ENCODE measurements at places on chromosomes 1 and 21.

DNA sequence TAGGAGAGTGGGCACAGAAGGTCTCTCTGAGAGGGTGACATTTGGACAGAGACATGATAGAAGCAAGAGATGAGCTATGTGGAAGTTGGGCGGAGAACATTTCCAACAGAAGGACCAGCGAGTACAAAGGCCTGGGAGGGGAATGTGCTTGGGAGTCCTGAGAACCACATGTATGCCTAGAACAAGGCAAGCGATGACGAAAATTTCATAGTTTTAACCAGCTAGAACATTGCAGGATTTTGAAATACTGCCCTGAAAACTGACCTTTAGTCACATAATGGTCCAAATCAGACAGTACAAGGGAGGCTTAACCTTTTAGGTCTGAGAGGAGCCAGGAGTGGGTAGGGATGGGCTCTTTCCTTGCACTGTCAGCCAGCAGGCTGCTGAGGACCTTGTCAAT lies 68.0 kb downstream of the MRPS6 start:
- no peak for DNase-seq

GRCh38 chr1:151061704-151062103 lies 1.5 kb downstream of the MLLT11 start:
- no peak for DNase-seq

- no peak for DNase-seq
These were observed 17.4 kb downstream of the ACTRT2 start for GRCh38 chr1:3038571-3039181.

DNA sequence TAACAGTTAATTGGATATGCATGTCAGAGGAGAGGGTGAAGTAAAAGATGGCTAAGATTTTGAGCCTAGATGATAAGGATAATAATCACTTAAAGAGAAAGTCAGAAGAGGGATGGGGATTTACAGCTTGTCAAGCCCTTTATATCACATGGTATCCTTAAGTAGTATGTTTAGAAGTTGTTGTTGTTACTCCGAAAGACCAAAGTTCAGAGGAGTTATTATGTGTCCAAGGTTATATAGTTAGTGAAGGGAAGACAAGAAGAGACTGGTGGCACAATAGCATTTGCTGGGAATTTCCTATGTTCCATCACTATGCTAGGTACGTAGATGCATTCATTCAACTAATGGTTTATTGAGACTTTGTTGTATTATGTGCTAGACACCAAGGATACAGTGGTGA lies 30.8 kb upstream of the AGO1 start:
- no peak for DNase-seq

GRCh38 chr1:87004857-87005256 lies 90.4 kb downstream of the HS2ST1 start:
- DNase-seq, result no peak

- DNase-seq, result no peak
These were observed 12.9 kb downstream of the EPHX1 start for GRCh38 chr1:225822655-225823403.

GRCh38 chr1:13682444-13682843 lies 17.5 kb upstream of the PRDM2 start:
- DNase-seq, result no peak

DNA sequence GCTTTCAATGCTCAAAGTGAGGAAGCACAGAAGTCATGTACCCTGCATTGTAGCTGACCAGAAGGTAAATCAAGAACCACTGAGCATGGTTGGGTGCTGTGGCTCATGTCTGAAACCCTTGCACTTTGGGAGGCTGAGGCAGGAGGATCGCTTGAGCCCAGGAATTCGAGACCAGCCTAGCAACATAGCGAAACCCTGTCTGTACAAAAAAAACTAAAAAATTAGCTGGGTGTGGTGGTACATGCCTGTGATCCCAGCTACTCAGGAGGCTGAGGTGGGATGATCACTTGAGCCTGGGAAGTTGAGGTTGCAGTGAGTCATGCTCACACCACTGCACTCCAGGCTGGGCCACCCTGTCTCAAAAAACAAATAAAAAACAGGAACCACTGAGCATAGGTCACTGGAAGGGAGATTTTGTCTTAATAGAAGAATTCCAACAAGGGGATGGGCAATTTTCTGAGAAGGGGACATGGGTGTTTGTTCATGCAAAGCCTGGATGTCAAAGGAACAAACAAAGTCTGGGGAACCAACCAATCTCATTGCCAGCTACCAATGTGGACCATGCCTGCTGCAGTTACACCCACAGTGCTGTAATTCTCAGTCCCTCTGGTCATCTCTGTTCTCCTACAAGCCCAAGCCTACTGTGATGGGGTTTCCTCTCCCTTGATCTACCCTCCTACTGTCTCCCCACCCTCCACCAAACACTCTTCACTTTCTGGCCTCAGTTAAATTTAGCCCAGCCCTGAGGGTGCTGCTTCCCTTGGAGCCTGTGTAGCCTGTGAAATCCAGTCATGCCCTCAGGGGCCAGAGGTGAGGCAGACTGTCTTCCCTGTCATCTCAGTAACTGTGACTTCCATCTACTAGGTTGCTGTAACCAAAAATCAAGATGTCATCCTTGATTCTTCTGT lies 47.9 kb downstream of the ELF3 start:
- no peak for DNase-seq

DNA sequence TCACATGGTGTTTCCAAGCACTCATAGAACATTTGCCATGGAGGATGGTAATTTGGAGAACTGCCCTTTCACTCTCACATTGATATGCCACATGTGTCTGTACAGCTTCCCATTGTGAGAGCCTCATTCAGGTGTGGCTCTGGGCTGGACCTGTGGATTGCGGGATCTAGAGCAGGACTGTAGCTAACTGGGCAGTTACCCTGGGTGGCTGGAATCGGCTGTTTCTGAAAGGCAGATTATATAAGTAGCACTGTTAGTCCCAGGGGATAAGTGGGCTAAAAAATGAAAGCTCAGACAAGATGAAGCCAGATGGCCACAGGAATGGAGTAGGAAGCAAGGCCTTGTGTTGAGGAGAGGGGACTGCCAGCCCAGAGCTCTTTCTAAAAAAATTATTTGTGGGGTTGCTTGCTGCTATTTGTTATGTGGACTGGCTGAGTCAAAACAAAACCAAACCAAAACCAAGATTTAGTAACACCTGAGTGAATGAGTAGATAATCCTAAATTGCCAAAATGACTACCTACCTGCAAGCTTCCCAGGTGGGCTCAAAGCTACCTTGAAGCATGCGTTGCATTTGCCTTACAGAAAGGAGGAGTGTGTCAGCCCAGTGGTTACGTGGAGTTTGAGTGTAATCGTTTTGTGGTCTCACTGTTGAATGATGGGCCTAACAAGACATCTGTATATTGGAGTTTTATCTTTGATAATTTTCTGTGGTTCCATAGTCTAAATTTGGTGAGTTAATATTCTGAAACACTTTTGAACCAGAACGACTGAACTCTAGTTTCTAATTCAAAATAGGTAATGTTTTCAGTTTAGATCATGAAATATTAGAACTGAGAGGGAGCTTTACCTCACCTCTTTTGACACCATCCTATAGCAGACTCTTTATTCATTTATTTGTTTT lies 58.0 kb downstream of the SDCCAG8 start:
- DNase-seq, result no peak

- DNase-seq, result no peak
These were observed 194.1 kb downstream of the ROR1 start for GRCh38 chr1:63967901-63968300.

DNA sequence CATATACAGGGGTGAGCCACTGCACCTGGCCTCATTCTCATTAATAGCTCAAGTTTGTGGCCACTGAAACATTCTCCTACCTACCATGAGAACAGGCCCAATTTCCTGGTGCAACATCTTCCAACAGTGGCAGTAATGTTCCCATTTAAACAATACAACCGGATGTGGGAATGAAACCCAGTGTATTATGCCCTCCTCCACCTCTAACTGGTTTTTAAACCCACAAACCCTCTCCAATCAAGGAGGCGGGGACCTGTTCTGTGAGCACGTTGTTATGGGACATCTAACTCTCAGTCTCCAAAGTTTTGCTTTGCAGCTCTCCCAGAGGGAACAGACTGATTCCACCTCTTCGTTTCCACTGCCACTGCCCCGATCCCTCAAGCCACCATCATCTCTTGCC lies 2.6 kb downstream of the CTNNBIP1 start:
- no peak for DNase-seq

DNA sequence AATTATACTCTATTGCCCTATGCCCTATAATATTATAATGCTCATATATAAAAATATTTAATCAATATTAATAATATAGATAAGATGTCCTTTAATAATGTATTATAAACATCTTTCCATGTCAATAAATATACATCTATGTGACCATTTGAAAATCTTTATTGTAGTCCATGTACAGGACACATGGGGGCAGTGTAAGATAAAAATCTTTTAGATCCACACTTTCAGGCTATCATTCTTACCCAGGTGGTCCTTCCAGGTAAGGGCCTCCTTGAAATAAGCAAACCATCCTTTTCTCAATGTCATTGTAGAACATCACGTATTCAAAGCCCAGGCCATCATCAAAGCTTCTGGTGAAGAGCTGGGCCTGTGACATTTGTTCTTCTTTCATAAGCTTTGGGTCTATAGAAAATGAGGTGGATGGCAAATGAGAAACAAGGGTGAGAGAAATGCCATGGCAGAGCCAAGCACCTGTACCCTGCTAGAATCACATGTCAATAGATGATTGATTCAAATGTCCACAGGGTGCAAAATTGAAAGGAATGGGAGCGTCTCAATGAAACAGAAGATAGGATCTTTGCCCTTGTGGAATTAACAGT lies 20.2 kb downstream of the THEM4 start:
- no peak for DNase-seq

- no peak for DNase-seq
These were observed 85.7 kb upstream of the COL11A1 start for GRCh38 chr1:103194060-103194459.

DNA sequence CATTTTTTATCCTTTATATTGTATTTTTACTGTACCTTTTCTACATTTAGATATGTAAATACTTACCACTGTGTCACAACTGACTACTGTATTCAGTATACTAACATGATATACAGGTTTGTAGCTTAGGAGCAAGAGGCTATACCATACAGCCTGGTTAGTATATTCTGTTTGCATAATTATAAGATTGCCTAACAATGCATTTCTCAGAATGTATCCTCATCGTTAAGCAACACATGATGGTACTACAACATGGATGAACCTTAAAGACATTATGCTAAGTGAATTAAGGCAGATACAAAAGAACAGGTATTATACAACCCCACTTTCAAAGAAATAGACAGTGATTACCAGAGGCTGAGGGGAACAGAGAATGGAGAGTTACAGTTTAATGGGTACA lies 62.7 kb downstream of the RUSC1 start:
- DNase-seq, result no peak

GRCh38 chr1:15531003-15531402 lies 4.4 kb downstream of the DNAJC16 start:
- DNase-seq, result no peak

GRCh38 chr1:85570446-85571180 lies 9.9 kb upstream of the CCN1 start:
- DNase-seq, result no peak

- DNase-seq, result no peak
These were observed 111.8 kb downstream of the POU2F1 start for GRCh38 chr1:167332503-167332902.

- DNase-seq, result no peak
These were observed 431.3 kb downstream of the MRPL39 start for GRCh38 chr21:25175938-25176337.

- DNase-seq, result no peak
These were observed 31.2 kb upstream of the CASZ1 start for GRCh38 chr1:10827377-10828333.

GRCh38 chr1:87336623-87337067 lies 8.0 kb downstream of the LMO4 start:
- DNase-seq, result no peak

GRCh38 chr1:234619794-234620247 lies 9.8 kb upstream of the IRF2BP2 start:
- no peak for DNase-seq

- no peak for DNase-seq
These were observed 44.7 kb upstream of the LRRC7 start for GRCh38 chr1:69523032-69523431.

DNA sequence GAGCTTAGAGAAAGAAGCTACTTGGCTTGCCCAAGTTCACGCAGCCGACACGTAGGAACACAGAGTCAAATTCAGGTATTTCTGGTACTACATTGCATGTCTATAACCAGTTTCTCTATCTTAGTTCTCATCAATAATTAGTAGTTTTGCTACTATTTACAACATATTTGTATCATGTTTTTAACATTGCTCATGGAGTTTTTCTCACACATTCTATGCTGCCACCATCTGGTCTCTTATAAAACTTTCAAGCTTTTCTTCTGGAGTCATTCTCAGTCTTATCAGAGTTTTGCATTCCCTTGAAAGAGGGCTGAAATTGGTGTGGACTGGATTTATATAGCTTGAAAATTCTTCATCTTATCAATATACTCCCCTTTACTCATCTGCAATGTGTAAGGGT lies 118.8 kb upstream of the PALMD start:
- DNase-seq, result no peak

- DNase-seq, result no peak
These were observed 71.6 kb downstream of the USP25 start for GRCh38 chr21:15801352-15801863.
